Jurkat, Clone E6-1 (cell line): ENCODE measurements at places on chromosomes 6 and 20.

GRCh38 chr20:3430376-3431069 lies 23.1 kb upstream of the DNAAF9 start:
- DNase-seq: no peak

DNA sequence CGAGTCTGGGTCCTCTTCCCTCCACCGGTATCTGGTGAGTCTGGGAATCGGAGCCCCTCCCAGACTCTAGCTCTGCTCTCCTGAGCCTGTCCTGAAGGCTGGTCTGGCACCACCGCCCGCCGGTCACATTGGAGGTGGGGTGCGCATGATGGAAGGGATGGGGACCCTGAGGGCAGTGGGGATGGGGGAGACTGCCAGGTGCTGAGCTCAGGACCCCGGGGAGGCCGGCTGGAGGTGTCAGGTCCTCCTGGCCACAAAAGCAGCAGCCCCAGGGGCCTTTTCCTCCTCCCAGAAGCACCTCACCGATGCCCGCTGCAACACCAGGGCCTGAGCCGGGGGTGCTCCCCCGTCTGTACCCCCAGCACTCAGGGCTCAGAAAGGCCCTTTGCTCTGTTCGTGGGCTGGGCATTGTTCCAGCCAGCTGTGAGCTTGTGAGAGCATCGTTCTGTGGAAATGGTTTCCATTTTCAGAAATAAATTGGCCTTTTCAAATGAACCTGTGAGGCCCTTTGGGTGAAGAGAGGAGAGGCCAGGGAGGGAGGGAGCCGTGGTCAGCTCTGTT lies 2.5 kb upstream of the NPBWR2 start:
- DNase-seq: no peak

- DNase-seq: peak; percentile 48
Measured at GRCh38 chr6:106050538-106050937, 35.6 kb upstream of the PRDM1 start.

- no peak for DNase-seq
Measured at GRCh38 chr20:46946796-46947195, 52.2 kb downstream of the EYA2 start.

GRCh38 chr6:40308533-40309306 lies 278.4 kb downstream of the LRFN2 start:
- DNase-seq: peak; percentile 50

DNA sequence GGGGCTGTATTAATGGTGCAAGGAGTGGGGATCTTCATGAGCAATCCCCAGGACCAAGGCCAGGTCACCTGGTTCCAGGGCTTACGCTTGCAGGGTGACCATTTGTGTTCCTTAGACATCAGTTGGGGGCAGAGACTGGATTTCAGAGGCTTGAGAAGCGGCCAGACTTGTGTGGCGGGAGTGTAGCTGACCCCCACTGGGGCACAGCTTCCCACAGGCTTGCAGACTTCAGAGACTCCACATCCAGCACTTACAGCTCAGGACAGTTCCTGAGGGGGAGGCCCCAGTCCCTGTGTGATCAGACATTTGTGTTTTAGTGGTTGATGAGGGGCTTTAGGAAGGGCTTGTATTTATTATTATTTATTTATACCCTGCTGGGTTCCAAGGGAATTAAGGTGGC lies 15.3 kb downstream of the TJAP1 start:
- DNase-seq: no peak

GRCh38 chr6:35388772-35389352 lies 46.5 kb downstream of the PPARD start:
- no peak for DNase-seq

DNA sequence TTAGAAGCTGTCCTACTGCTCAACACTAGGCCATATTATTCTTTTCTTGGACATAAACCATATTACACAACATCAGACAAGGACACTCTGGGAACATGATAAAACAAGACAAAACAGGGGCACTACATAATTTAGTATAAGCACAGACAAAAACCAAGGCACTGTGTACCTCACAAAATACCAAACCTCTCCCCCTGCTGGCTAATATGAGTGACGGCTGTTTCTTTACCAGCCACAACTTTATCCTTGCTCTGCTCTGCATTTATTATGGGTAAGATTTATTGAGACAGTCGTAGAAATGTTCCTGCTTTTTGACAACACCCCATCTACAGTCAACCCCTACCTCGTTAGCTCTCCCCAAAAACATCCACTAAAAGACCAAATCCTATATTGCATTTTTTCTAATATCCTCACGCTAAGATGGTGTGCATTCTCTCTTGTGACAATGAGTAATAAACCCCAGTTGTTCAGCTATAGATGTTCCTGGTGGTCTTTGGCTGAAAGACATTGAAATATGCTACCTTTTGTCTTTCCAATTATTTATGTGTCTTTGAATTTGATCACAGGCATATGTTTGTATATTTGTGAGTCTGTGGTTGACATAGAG lies 23.8 kb upstream of the POLR1H start:
- DNase-seq: peak; percentile 20

DNA sequence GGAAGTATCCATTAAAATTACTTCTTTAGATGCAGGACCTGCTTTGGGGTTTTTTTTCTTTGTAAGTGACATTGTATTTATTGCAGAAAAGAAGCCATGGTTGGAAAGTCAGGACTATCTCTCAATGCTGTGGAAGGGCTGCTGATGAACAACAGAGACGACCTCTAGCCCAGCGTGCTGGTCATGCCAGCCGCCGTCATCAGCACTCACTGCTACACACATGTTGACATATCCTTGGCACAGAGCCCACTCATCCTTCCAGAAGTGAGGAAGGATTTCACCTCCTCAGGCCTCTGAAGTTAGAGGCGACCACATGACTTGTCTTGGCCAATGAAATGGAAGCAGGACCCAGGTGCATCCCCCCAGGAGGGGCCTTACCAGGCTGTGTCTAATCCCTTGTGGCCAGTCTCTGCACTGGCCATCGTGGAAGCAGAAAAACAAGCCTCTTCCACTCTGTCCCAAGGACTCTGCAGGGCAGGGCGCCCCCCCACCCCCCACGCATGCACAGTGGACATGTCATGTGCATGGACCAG lies 343.5 kb downstream of the TAF4 start:
- no peak for DNase-seq

DNA sequence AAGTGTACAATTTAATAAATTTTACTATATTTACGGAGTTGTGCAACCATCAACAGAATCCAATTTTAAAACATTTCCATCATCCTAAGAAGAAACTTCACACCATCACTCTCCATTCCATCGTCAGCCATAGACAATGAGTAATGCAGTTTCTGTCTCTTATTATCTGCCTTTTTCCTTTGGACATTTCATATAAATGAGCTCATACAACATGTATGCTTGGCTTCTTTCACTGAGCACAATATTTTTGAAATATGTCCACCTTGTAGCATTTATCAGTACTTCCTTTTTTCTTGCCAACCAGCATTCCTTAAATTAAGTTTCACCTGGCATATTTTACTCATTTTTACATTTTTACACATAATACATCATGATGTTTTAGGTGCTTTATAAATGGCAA lies 22.7 kb upstream of the HIVEP1 start:
- DNase-seq: no peak

DNA sequence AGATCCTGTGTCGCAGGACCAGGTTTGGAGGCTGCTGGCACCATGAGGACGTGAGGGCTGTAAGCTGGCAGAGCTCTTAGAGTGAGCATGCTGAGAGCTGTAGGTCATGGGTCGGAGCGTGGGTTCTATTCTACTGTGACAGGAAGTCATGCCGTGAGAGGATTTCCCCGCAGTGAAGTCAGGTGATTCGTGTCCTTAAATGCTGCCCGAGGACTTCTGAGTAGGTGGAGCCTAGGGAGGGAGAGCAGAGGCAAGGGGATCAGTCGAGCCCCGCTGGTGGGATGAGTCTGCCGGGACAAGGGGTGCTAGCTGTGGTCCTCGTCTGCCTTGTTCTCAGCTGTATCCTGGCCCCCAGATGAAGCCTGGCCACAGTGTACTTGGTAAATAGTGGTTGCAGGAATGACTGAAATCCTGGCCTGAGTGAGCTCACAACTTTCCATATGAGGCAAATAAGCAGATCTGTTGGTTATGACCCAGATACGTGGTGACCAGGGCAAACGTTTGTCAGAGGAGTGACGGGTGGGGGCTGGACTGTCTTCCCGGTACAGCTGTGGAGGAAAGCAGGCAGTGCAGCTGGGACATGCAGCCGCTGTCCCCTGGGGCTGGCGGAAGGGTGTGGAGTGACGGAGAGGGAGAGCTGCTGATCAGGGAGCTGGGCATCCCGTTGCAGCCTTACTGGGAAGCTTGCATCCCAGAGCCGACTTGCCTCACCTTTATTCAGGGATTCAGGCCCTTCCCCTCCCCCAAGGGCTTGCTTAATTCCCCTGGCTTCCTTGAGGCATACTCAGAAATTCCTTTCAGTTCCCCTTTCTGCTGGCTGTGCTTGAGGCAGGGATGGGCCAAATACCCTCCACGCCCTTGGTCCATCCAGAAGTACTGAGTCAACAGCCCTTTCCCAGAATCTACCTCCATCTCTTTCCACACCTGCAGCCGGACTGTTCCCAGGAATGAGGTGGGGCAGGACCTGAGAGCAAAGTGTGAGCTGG lies 250.9 kb upstream of the RREB1 start:
- peak; percentile 15 for DNase-seq

DNA sequence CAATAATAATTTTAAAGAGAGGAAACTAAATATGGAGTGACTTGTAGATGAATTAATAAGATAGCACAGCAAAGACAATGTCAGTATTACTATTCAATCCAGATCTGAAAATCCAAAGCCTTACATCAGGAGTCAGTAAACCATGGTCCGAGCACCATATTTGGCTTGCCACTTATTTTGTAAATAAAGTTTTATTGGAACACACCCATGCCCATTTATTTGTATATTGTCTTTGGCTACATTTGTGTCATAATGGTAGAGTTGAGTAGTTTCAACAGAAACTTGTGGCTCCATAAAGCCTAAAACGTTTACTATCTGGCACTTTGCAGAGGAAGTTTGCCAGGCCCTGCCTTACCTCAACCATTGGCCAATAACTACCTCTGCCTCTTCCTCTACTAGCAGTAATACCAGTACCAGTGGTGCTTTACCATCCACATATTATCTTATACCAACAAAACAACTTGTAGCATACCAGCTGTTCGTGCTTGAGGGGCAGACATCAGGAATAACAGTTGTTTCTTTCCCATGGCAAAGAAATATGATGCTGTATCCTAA lies 51.8 kb upstream of the SYNJ2 start:
- DNase-seq: no peak

DNA sequence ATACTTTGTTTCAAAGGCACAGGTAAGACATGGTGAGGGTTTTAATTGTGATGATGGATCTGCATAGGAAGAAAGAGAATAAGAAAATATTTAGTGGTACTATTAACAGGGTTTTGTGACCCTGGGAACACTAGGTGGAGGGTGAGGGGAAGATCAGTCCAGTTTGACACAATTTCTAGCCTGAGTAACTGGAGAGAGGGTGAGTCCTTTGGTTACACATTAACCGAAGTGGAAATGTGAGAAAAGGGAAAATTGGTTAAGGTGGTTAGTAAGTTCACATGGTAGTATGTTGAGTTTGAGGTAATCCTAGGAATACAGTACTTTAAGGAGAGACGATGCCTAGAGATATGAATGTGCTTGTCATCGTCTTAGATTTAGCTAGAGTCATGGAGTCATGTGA lies 54.8 kb upstream of the POU3F2 start:
- no peak for DNase-seq

DNA sequence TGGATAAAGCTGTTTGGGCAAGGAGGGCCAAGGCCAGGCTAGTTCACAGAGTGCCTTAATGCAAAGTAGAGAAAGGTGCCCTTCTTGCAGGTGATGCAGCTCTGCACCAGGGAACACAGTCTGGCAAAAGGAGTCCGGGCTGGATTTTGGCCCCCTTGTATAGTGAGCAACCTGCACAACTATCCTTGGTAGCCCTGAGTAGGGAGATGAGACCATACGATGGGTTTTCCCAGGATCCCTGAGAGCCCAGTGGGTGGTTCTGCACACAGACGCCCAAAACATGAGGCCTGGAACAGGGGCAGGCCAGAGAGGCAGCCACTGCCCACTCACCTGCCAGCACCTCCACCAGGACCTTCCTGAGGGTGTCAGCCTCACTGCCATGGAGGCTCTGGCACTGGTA lies 2.0 kb downstream of the TREM2 start:
- DNase-seq: no peak

DNA sequence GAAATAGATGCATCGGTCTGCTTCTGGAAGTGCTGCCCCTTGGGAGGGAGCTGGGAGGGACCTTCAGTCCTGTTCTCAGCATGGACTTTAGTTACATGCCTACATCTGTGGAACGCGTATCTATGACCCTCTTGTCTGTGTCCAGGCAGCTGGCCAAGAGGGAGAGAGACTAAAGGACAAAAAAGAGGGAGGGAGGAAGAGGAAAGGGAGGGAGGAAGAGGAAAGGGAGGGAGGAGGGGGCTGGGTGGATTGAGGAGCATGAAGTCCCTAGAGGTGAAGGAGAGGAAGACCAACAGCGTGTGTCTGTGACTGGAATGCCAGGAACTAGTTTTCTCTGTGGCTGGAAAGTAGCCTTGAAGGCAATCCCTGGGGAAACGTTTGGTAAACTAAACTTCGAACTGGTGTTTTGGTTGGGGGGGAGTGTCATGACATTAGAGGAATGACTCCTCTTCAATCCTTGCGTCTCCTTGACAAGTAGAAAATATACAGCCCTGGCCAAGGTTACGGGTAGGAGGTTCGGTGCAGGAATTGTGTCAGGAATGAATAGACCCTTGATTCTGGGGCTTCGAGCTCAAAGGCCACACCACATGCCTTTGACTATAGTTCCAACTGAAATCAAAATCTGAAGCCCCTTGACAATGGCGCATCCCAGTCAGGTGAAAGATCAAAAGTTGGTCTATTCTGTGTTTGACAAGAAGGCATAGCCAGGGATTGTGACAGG lies 52.0 kb upstream of the PLEKHG1 start:
- DNase-seq: no peak

DNA sequence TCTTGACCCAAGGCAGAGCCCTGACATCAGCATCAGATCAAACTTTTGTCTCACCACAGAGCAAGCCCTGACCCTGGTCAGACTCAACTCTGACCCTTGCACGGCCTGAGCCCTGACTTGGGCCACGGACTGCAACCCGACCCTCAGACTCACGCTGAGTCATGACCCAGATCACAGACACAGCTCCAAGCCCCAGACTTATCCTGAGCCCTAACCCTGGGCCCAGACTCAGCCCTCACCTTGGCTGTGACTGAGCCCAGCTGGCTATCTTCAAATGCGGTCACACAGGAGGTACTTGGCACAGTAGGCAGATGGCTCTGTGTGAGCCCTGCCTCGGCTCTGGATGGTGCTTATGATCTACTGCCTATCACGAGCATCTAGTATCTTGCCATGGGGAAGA lies 602.3 kb downstream of the PTPRT start:
- DNase-seq: no peak

- no peak for DNase-seq
Measured at GRCh38 chr6:137727216-137727765, 139.8 kb upstream of the TNFAIP3 start.
